Breast epithelium (tissue), 4 donors: ENCODE measurements at places on chromosomes 4 and X. TPM values are rescaled to one million over a fixed set of nuclear protein-coding genes. Genes with fewer than 3 reads are reported as not detected.

DNA sequence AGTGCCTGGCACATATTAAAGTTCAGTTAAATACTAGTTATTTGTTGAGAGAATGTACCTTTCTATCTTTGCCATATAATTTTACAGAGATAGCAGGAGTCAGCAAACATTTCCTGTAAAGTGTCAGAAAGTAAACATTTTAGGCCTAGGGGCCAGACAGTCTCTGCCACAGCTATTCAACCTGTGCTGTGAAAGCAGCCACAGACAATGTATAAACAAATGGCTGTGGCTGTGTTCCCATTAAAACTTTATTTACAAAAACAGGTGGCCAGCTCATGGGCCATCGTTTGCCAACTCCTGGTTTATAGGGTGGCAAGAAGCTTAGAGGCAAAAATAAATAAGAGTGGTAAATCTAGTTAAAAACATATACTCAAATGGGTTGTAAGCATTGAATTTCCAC, 34.0 kb upstream of the BRS3 start:
- no peak overlapping the region for H3K4me3 ChIP-seq
- H3K36me3 ChIP-seq, result no peaks in the 10 kb centered on the region
- H3K27me3 ChIP-seq, result no peaks in the 10 kb centered on the region
- DNase-seq, result no peak

The ZIC3 gene
- total RNA-seq, result not detected

The HEPH gene
- 11.1 TPM for total RNA-seq

DNA sequence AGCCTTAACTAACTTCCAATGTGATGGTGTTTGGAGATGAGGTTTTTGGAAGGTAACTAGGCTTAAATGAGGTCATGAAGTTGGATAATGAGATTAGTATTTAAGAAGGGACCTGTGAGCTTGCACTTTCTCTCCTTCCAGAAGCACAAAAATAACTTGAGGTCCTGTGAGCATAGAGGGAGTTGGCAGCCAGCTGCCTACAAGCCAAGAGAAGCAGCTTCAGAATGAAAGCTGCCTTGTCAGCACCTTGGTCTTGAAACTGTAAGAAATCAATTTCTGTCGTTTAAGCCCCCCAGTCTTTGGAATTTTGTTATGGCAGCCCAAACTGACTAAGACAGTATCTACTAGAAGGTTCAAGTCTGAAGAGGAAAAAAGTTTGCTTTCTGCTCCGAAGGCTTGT, 280.2 kb upstream of the GALNTL6 start:
- H3K27ac ChIP-seq, result no peak overlapping the region
- DNase-seq, result no peak
- H3K27me3 ChIP-seq, result no peaks in the 10 kb centered on the region
- no peak overlapping the region for H3K4me3 ChIP-seq

DNA sequence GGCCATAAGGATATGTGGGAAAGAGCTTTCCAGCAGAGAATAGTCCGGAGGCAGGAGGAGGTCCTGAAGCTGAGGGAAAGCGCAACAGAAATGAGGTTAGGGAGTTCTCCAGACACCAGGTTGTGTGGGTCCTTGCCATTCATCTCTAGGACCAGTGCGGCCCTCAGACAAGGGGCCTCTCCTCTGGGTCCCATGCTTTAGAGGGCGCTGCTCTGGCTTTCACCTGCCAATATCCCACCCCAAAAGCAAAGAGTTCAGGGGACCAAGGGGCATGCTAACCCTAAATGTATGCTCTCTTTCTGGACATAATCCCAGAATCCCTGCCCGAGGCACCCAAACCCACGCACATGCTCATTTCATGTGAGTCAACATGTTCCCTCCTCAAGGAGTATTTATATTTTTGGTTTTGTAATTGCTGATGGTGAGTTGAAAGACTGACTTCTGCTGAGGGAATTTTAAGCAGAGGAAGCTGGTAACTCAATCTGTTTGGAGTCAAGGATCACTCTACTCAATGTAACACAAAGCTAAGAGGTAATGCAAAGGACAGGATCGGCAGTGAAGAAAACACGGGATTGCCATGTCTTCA, 14.8 kb downstream of the RPL34 start:
- no peaks in the 10 kb centered on the region for H3K36me3 ChIP-seq
- no peaks in the 10 kb centered on the region for H3K27me3 ChIP-seq
- H3K4me1 ChIP-seq, result no peaks in the 10 kb centered on the region
- H3K4me3 ChIP-seq, result no peak overlapping the region

- no peak for DNase-seq
- no peak overlapping the region for H3K27ac ChIP-seq
- no peak overlapping the region for H3K4me3 ChIP-seq
- no peaks in the 10 kb centered on the region for H3K27me3 ChIP-seq
Measured at GRCh38 chr4:8410066-8410625, 30.4 kb downstream of the ACOX3 start.

The CD38 gene
- 47.2 TPM for total RNA-seq

GRCh38 chrX:3312109-3312508, 34.3 kb downstream of the MXRA5 start:
- DNase-seq, result no peak
- no peaks in the 10 kb centered on the region for H3K4me1 ChIP-seq
- no peaks in the 10 kb centered on the region for H3K27me3 ChIP-seq

The ARL13A gene
- total RNA-seq, result not detected

- no peaks in the 10 kb centered on the region for H3K4me1 ChIP-seq
- no peak overlapping the region for H3K27ac ChIP-seq
- no peak for DNase-seq
- H3K27me3 ChIP-seq, result no peaks in the 10 kb centered on the region
Measured at GRCh38 chrX:39311646-39312045, 510.4 kb downstream of the MID1IP1 start.

DNA sequence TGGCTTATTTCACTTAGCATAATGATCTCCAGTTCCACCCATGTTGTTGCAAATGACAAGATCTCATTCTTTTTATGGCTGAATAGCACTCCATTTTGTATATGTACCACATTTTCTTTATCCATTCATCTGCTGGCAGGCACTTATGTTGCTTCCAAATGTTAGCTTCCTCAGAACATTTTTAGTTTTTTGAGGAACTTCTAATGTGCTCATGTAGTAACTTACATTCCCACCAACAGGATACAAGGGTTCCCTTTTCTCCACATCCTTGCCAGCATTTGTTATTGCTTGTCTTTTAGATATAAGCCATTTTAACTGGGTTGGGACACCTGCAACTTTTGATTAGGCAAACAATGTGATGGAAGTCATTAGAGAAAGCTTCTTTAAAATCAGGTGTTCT, 454.2 kb downstream of the NLGN4X start:
- H3K4me3 ChIP-seq, result no peak overlapping the region
- no peaks in the 10 kb centered on the region for H3K4me1 ChIP-seq
- H3K27ac ChIP-seq, result no peak overlapping the region

The SYN1 gene
- not detected for total RNA-seq

- H3K4me1 ChIP-seq, result no peaks in the 10 kb centered on the region
- H3K36me3 ChIP-seq, result no peaks in the 10 kb centered on the region
- H3K27me3 ChIP-seq, result no peaks in the 10 kb centered on the region
- H3K27ac ChIP-seq, result no peak overlapping the region
Measured at GRCh38 chrX:30283456-30284200, 25.6 kb downstream of the NR0B1 start.

GRCh38 chr4:142396279-142396678, 449.8 kb downstream of the INPP4B start:
- no peaks in the 10 kb centered on the region for H3K27me3 ChIP-seq
- no peaks in the 10 kb centered on the region for H3K4me1 ChIP-seq
- no peak overlapping the region for H3K27ac ChIP-seq

DNA sequence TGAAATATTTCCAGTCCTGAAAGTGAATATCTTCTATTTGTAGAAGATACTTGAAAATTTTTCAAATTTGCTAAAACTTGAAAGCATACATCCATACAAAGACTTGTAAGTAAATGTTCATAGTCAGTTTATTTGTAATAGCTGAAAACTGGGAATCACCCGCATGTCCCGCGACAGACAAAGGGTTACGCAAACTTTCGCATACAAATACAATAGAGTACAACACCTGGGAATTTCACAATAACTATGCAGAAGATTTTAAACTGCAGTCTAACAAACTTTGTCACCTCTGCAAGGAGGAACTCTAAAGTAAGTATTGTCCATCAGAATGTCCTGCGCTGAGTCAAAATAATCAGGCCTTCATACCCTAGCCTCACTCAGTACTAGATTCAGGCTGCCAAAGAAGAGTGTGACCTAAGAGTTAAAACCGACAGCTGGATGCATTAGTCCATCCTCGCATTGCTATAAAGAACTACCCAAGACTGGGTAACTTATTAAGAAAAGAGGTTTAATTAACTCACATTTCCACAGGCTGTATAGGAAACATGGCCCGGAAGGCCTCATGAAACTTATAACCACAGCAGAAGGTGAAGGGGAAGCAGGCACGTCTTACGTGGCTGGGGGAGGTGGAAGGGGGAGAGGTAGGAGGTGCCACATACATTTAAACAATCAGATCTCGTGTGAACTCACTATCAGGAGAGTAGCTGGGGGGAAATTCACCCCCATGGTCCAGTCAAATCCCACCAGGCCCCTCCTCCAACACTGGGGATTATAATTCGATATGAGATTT, 60.4 kb downstream of the MMRN1 start:
- H3K27me3 ChIP-seq, result no peaks in the 10 kb centered on the region
- DNase-seq, result no peak
- no peaks in the 10 kb centered on the region for H3K4me1 ChIP-seq

- no peaks in the 10 kb centered on the region for H3K4me1 ChIP-seq
- no peak overlapping the region for H3K27ac ChIP-seq
- no peaks in the 10 kb centered on the region for H3K27me3 ChIP-seq
- no peak for DNase-seq
Measured at GRCh38 chr4:153553819-153554170, 87.6 kb downstream of the TMEM131L start.

DNA sequence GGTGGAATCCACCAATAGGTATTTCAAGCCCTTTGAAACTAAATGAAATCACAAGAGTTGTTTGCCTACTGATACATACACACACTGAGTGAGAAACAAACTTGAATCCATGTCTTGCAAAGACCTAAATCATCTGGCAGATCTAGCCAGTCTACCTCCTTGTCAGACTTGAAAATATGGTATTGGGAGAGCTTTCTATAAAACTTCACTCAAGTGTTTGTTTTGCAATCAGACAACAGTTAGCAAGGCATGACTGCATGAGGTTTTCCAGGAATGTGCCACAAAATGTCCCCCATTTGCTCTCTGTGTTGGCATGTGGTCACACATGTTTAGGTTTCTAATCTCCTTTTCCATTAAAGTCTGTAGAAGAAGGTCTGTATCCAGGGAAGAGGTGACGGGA, 52.4 kb downstream of the MAP3K15 start:
- no peaks in the 10 kb centered on the region for H3K36me3 ChIP-seq
- no peak overlapping the region for H3K27ac ChIP-seq
- H3K4me3 ChIP-seq, result no peak overlapping the region
- peaks cover 25% of the 10 kb centered on the region for H3K27me3 ChIP-seq
- H3K4me1 ChIP-seq, result no peaks in the 10 kb centered on the region
